Activated T-cell treated with anti-CD3 and anti-CD28 coated beads for 4 hours (primary cell): ENCODE measurements at places on chromosomes 6 and 20.
A peak's percentile ranks its signal among the peaks of the same experiment; 100 is the strongest.

DNA sequence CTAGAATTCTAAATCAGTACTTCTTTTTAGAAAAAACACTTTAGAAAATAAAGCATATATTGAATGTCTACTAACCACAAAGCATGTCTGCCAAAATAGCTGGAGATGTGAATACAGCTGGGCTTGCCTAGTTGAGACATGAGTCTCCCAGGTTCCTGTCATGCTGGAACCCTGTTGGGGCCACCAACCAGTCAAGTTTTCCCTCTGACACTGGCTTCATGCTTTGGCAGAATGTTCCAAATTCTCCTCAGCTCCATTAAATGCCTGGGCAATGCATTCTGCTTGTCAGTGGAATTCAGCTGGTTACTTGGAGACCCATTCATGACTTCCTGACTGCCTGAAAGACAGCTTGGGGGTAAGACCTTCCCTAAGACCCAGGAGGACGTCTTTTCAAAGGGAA, 87.2 kb downstream of the PRND start:
- DNase-seq = no peak

DNA sequence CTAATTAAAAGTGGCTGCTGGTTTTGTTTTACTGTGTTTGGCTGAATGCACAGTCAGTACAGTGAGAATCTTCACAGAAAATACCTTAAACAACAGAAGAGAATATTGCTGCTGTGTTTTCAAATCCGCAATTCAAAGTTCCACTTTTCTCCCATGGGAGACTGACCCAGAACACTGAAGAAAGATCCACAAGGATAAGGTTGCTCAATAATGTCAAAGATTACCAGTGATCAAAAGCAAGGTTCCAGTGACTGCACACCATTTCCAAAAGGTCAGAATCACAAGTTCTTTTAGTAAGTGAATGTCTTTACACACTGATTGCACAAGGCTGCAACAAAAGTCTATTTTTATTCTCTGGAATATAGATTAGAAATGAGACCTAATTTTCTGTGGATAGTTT, 82.3 kb downstream of the EPHA7 start:
- DNase-seq = no peak

DNA sequence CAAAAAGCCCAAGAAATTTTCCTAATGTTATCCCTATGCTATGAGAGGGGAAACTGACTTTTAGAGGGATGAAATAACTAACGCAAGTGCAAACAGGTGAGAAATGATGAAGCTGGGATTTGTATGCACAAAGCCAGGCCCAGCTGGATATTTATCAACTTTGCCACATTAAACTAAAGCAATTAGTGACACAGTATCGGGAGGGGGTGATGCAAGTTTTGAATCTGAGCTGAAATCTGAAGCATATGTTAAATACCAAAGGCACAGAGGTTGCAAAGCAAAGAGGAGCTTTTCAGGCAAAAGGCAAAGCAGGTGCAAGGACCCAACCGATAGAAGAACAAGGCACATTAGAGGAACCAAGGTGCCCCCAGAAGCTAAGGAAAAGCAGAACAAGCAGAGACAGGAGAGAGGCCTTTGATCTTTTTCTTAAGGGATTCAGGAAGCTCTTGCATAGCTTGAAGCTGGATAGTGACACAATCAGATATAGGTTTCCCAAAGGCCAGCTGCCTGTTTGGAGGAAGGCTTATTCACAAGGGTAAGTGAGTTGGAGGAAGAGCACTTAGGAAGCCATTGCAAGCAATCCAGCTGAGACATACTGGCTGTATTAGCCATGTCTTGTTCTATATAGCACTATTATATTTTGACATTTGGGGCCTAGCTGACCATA, 207.5 kb downstream of the HIVEP2 start:
- DNase-seq = no peak

DNA sequence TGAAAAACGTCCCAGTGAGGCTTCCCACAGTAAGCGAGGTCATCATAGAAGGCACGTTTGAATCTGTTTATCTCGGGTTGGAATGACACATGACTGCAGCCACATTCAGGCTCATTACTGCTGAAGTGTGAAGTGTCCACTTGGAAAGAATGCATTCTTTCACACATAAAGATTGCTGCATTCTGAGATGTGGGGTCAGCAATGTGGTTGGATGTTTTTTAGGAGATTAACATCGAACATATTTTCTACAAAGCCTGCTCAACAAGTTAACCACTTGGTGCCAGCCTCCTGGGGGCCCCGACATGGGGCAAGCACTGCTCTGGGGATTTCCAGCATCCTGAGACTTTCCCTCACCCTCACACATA, 79.9 kb downstream of the BMP6 start:
- DNase-seq = no peak

GRCh38 chr20:51935003-51935358, 132.7 kb upstream of the SALL4 start:
- DNase-seq = no peak

GRCh38 chr6:2185466-2185865, 59.9 kb downstream of the GMDS start:
- DNase-seq = no peak

GRCh38 chr6:45478240-45478639, 100.5 kb upstream of the SUPT3H start:
- DNase-seq = no peak

DNA sequence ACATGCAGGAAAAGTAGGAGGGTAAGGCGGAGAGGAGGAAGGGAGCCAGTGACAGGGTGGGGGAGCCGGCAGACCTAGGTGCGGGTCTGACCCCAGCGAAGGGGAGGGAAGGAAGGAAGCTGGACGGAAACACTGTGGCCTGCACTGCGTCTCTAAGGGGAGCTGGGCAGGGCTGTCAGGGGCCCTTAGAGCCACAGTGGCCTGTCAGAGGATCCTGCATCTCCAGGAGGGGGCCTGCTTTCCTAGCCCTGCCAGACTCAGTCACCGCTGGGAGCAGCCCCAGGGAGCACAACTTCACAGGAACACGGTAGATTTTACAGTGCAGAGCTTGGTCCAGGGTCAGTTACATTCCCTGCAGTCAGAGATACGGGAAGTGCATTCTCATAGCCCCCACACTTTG, 118.2 kb downstream of the PACRG start:
- no peak for DNase-seq

GRCh38 chr6:13573669-13574110, 711 bp upstream of the SIRT5 start:
- peak; percentile 5 for DNase-seq

DNA sequence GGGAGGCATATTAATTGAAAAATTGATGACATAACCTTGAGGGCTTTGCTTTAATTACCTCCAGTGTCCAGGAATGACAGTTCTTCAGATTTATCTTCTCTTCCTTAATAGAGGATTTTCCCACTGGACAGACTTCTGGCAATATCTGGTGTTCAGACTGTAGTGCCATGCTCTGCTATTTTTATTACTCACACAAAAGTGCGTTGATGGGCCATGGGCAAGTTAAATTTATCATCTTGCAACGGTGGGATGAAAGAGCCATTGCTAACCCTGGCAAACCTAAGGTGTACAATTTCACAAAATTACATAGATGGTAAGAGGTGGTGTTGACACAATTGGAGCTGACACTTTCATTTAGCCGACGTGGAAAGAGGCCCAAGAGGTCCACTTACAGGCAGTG, 253.7 kb upstream of the PLCB4 start:
- DNase-seq = no peak

GRCh38 chr20:1816384-1817381, 78.5 kb upstream of the SIRPA start:
- no peak for DNase-seq

DNA sequence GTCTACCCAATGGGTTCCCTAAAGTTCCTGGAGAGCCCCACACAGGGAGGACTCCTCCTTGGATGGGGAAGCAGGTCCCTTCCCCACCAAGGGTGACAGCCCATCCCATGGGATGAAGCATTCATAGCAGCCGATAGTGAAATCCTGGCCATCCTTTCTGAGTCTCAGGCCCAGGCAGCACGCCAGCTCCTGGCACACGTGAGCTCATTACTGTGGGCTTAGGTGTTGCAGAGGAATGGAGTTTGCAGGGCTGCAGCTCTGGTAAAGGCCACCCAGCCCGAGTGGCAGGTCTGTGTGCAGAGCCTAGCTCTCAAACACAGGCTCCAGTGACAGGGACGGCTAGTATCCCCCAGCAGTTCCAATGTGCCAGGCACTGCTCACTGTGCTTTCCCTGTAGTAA, 31.0 kb downstream of the SIRPA start:
- no peak for DNase-seq

- DNase-seq = no peak
Measured at GRCh38 chr6:53112404-53112803, 36.2 kb downstream of the GCM1 start.

- no peak for DNase-seq
Measured at GRCh38 chr6:95848717-95849116, 167.1 kb upstream of the FUT9 start.

DNA sequence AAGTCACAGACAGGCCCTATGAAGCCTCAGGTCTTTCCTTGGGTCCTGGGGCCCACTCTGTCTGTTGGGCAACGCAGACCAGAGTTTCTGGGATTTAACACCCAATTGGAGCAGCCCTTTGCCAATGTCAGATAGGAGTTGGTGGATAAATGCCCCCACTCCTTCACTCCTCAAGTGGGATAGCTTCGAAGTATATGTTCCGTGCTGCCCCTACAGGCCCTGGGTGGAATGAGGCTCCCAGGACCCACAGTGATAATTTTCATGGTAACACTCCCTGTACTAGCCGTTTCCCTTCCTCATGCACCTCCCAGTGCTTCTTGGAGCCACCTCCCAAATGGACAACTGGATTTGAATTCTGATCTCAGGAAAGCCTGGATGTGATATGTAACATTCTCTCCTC, 145.4 kb downstream of the FOXA2 start:
- no peak for DNase-seq

GRCh38 chr6:84623956-84624680, 140.3 kb downstream of the TBX18 start:
- DNase-seq = no peak

GRCh38 chr6:136228814-136229213, 21.3 kb downstream of the MTFR2 start:
- DNase-seq = no peak

DNA sequence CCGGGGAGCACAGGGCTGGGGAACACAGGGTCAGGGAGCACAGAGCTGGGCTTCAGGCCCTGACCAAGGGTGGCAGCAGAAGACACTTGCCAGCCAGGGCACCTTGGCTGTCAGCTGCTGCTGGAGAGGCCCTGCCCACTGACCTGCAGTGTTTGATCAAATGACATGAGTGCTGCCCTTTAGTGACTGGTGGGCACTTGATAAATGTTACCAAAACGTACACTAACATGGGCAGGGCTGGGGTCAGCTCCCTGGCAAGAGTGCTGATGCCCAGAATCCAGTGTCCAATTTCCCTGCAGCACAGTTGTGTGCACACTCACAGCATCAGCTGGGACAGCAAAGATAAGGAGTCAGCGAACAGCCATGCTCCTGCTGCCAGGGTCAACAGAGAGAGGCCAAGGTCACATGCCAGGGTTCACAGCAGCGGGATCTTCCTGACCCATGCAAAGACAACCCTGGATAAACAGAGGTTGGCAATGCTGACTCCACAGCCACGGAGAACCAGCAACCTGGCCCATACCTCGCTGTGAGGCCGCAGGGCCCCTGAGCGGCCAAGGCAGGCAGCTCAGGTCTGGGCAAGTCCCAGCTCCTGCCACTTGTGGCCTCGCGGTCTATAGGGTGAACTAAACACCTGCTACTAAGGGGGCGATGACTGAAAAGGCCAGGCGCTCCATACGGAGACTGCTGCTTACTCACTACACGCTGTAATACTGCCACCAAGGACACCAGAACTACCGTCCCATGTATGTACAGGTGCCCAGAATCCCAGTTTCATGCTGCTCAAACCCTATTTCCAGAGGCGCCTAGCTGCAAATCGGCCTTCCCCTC, 46.3 kb downstream of the NINL start:
- no peak for DNase-seq

DNA sequence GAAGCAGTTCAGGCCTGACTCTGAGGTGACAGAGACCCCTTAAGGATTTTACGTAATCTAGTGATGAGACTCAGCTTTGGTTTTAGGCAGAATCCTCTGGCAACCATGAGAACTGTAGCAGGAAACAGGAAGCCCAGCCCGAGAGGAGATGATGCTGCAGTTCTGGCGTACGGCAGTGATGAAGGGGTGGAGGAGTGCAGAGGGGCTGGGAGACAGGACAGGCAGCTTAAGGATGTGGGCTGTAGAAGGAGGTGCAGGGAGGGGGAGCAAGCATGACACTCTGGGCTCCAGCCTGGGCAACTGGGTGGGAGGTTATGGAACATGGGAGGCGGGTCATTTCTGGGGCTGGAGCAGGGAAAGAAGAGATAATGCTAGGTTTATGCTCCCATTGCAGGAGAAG, 67.1 kb downstream of the LRFN2 start:
- DNase-seq = no peak

GRCh38 chr6:54990001-54990400, 143.4 kb downstream of the FAM83B start:
- no peak for DNase-seq

DNA sequence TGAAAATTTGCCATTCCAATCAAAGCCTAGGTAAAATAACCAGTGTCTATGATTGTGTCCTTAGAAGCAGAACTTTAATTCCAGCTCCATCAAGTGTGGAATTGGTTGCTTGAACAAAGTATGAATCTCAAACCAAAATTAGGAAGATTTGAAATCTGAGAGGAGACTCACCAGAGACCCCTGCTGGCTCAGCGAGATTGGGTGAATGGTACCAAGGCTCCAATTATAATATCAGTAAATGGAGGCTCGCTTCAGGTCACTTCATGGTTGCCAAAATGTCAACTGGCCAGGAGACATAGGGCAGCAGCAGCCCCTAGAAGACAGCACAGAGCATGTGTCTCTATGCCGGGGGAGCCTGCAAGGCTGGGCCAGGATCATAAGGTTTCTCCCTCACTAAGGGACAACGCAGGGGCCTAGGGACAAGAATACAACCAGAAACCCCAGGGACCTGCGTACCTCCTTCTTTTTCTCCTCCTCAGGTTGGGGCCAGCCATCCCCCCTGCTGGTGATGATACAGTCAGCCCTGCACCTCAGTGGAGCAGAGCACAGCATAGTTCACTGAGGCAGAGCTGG, 14.0 kb downstream of the RBL1 start:
- peak; percentile 37 for DNase-seq
